AG08396 (cell line): ENCODE measurements at places on chromosomes 7 and 10.

DNA sequence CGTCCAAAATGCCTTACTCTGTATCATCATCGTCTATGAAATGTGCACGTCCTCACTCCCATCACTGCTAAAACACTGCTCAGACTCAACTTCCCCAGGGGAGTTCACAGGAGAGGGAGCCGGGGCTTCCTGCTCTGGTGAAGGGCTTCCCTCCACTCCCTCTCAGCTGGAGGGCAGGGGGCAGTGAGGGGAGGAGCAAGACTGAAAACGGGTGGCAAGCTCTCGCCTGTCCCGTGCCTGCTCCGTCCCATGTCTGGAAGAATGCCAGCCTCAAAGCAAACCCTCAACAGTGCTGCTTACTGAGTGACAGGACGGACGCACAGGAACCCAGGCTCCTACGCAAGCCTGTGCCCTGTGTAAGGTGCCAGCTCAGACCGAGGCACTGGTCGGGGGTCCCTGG is 25.1 kb downstream of the PRKAG2 start:
- no peak for DNase-seq

GRCh38 chr7:82778021-82778420 is 334.4 kb upstream of the CACNA2D1 start:
- no peak for DNase-seq

DNA sequence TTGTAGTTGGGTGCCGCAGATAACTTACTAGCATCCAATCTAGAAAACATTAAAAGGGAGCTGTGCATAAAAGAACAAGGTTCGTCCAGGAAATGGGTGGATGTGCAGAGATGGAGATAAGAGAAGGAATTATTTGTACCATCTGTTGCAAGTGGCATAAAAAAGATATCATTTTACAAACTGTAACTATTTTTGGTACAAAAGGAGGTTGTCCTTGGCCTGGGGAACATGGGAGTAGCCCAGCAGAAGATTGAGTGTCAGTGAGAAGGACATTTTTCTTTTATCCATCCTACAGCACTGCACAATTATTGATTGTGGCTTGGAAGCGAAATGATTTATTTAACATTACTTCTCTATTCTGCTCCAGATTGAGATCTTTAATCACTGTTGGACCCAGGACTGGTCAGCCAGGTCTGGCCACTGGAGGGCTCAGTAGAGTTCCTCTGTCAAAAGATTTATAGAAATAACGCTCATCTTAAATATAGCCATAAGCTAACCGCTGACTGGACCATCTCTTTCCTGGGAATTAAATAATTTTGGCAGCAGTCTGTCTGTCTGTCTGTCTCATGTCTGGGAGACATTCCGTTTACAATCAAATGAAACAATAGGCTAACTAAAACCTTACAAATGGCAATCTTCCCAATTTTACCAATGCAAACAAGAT is 254.1 kb downstream of the KIAA1217 start:
- DNase-seq: no peak

DNA sequence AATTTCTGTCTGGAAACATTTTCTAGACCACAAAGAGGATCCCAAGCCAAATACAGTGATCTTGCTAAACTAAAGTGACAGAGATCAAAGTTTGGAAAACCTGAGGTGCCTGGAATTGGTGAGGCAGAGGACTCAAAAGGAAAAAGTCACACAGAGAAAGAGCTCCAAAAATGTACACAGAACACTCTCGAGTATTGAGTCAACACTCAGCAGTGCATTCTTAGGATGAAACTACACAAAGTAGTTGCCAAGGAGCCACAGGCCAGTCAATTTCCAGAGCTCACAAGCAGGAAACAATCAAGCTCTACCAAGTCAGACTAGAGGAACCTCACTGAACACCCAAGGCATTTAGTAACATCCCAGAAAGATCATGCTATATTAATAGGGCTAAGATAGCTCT is 61.3 kb downstream of the MICU1 start:
- peak; percentile 72 for DNase-seq

- peak; percentile 87 for DNase-seq
These were observed 91.1 kb downstream of the CXCL12 start for GRCh38 chr10:44293842-44294241.

DNA sequence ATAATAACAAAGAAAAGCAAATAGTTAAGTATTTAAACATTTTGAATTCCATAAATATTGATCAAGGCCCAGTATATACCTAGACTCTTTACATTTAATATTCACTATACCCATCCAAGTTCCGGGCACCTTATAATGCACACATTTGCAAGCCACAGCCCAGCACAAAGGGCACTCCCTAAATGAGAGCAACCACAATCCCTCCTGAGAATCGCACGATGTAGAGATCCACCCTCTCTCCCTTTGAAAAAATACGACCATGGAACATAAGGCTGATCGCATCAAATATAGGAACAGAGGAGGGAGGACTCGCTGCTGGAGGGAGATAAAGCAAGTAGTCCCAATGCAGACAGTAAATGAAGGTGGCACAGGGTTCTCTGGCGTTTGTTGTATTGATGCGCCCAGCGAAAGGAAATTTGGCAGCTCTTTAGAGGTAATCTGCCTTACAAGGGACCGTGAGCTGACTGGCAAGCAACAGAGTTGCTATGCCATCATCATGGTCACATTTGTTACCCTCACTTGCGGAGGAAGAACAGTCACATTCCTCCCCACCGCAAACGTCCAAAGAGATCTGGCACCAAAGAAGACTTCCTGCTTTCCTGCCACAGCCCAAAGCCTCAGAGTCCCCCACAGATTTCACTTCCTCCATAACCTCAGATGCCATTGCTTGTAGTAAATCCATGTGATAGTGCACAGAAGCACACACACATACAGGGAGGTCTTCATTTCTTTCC is 16.1 kb upstream of the TAS2R40 start:
- DNase-seq: no peak

DNA sequence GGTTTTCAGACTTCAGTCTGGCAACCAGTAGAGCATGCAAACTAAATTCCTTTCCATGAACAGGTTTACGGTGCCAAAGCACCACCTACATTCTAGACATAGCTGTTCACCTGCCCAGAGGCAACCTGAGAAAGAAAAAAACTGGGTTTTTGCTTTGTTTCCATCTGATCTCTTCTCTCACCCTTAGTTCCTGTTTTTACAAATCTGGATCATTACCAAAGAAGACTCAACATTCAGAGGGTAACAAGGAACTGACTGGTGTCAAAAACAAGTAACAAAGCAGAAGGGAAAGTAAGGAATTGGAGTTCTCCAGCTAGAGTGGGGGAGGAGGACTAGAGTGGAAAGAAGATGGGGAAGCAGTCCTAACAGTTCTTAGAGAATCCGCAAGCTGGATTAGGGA is 36.4 kb downstream of the CPVL start:
- DNase-seq: no peak

DNA sequence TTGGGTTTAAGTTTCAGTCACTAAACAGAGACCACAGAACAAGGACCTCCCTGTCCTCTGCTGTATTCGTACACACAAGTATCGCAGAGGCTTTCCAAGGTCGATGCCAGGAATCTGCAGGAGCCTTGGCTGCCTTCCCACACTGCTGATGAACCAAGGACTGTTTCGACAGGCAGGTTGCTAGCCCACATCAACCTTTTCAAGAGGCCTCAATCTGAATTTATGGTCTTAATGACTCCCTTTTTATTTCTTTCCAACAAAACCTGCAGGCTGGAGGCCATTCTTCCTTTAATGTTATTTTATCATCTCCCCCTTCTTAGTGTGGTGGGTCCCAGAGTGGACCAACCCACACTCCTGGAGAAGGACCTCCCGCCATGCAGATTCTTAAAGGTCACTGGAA is 45.6 kb downstream of the JCAD start:
- no peak for DNase-seq

GRCh38 chr10:62348029-62348428 is 26.1 kb upstream of the ZNF365 start:
- DNase-seq: no peak

- DNase-seq: no peak
These were observed 56.1 kb downstream of the FEZF1 start for GRCh38 chr7:122248472-122248871.

DNA sequence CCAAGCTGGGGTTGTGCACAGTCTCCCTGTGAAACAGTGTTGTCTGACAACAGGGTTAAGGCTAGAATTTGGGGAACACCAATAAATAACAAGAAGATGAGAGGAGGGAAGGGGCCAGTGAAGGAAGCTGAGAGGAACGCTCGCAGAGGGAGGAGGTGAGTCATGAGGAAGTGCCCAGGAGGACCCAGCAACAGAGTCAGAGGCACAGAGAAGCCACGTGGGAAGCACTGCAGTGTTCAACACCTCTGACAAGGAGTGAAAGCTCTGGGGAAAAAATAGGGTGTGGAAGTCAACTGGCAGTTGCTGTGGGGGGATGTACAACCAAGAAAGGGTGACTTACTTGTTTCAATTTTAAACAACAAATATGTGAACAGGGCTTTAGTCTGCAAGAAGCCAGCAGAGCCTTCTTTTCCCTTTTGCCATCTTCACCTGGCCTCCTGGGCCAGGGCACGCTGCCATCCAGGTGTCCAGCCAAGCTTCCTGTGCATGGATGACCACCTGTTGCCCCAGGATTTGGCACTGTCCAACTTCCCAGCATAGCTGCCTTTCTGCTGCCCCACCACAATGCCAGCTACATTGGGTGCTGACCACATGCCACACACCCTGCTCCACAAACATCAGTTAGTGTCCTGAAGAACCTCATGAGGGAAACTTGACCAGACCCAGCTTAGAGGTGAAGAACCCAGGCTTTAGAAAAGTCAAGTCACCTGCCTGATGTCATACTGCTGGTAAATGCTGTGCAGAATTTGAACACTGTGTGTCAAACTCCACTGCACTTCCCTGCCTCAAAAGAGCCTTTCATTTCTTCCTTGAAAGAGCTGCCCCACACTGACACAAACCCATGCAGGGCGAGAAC is 69.6 kb downstream of the ATXN7L1 start:
- DNase-seq: peak; percentile 76

DNA sequence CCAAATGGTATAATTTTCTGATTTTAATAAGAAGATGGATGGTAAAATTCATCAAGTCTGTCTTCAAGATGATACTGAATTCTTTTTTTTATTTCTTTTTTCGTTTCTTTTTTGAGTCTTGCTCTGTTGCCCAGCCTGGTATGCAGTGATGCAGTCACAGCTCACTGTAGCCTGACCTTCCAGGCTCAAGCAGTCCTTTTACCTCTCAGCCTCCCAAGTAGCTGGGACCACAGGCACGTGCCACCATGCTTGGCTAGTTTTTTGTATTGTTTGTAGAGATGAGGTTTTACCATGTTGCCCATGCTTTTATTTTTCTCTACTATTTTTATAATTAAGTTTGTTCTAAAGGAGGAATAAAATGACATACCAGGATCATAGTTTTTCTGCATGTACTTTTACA is 52.1 kb upstream of the HELLS start:
- DNase-seq: no peak

DNA sequence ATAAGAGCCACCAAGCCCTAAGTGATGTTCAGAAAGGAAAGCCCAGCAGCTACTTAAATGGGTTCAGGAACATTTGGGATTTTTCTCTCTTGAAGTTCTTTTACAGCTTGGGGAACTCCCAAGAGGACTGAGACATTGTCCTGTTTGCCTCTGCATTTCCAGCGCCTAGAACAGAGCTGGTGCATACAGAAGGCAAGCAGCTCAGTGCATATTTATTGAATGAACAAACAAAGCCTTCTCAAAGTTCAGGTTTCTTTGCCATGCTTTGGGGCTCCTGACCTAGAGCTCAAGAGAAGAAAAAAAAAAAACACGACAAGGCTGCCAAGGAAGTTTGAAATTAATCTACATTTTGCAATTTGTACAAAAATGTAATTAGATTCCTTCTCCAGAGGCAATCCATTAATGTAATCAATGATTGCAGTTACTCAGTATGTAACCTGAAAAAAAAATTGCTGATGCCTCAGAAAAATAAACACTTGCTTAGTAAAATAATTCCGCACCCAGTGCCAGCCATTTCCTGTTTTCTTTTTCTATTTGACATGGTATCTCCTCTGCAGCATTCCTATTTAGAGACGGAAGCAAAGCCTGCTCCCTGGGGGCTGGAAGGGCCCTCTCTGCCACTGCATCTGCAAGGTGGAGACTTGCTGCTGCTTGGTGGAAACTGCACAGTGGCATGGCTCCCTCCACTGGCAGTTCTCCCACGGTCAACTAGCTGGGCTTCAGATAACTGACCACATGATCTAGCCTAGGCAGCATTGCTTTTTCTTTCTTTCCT is 157.3 kb downstream of the TMEM178B start:
- DNase-seq: peak; percentile 60

DNA sequence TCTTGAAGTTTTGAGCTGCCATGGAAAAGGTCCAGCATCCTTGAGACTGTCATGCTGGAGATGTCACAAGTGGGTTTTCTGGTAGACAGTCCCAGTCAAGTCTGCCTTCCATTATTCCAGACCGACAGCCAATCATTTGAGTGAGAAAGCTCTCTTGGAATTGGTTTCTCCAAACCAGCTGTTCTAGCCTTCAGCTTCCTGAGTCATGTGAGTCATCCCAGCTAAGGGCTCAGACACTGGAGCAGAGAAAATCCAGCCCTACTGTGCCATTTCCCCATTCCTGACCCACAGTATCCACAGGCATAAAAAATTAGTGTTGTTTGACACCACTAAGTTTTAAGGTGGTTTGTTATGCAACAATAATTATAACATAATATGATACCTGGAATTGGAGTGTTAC is 219.0 kb downstream of the ADRA2A start:
- no peak for DNase-seq

DNA sequence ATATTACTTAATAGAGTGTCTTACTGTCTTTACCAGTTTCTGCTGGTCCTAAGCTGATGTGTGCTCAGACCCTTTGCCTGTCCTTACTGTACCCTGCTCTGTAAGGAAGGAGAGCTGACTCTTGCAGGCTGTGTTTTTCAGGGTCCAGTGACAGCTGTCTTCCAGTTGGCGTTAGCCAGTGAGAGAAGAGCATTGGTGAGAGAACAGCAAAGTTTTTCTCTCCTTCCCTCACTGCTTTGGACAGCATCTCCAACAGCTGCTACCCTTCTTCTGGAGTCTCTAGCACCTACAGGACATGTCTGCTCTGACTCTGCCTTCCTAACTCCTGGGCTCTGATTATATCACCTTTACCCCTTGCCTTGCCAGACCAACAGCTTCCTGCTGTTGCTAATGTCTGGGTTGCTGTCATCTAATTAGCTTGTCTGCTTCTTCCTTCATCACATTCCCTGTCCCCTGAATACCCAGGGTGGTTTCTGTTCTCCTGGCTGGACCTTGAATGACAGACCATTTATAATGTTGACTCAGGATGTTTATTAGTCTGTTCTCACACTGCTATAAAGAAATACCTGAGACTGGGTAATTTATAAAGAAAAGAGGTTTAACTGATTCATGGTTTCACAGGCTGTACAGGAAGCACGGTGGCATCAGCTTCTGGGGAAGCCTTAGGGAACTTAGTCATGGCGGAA is 23.5 kb upstream of the PANK1 start:
- DNase-seq: no peak

- peak; percentile 43 for DNase-seq
These were observed 184.7 kb upstream of the FZD1 start for GRCh38 chr7:91079487-91079886.

GRCh38 chr10:27771231-27771630 is 25.6 kb upstream of the MKX start:
- no peak for DNase-seq

GRCh38 chr7:57342954-57343353 is 107.0 kb upstream of the ZNF716 start:
- DNase-seq: no peak

- DNase-seq: no peak
These were observed 1088.7 kb upstream of the AUTS2 start for GRCh38 chr7:68509603-68510002.

- DNase-seq: no peak
These were observed 214.4 kb downstream of the FAM107B start for GRCh38 chr10:14560274-14560673.
